ENCODE measurements at places on chromosomes 1 and 21. TPM values are rescaled to one million over a fixed set of nuclear protein-coding genes. Genes with fewer than 3 reads are reported as not detected.
A peak's percentile ranks its signal among the peaks of the same experiment; 100 is the strongest.

The IQCC gene
- polyA plus RNA-seq, result 0.68 TPM

GRCh38 chr1:206679738-206680211, 4.9 kb upstream of the MAPKAPK2 start:
- DNase-seq, result peak; percentile 42

The PLA2G2F gene
- polyA plus RNA-seq, result not detected

The LAMC2 gene
- polyA plus RNA-seq, result not detected

DNA sequence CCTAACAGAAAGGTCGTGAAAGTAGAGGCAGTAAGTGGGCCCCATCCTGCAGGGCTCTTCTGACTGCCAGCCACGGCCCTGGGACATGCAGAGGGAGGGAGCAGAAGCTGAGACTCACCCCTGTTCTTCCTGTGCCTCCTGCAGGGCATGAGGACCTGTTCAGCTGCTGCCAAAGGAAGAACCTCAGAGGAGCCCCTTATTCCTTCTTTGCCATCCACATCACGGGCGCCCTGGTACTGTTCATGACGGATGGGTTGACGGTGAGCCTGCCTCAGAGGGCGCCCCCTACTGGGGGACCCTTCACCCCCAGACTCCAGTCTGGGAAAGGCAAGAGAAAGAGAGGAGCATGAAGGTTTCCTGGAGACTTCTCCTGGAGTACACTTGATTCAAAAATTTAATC, 47.1 kb downstream of the ELK4 start:
- DNase-seq, result no peak

- DNase-seq, result no peak
Observed at GRCh38 chr1:61121631-61122030, 39.3 kb downstream of the NFIA start.

- DNase-seq, result peak; percentile 41
Observed at GRCh38 chr1:173867141-173867752, 542 bp downstream of the GAS5 start.

DNA sequence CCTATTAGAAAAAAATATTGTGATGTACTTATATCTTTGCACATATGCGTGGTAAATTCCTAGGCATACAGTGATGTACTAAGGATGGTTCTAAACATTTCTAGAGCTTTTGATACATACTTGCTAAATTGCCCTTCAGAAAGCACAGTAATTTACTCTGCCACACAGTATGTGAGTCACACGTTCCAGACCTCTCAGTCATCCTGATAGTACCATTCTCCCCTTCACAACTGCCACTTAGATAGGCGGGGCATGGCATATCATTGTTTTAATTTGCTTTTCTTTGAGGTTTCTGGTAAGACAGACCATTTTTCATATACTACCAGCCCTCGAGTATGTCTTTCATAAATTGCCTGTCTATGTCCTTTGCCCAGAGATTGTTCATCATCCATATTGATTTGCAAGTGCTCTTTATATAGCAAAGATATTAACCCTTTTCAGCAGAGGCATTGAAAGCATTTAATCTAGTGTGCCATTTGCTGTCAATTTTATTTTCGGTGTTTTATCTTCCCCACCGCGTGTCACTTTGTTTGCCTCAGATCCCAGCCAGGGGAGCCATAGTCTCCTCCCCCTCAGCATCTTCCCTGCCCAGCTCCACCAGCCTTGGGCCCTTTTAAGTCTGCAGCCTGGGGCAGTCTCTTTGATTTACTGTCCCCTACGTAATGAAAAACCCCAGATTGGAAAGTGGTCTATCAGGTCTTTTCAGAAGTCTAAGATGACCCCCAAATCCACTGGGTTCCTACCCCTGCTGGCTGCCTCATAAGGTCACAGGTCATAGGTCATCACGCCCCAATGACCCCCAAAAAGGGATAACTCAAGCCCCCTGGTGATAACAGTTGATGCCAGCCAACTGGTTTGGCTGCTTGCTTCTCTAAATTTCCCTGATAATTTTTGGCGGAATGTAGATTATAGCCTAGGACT, 11.8 kb upstream of the PAX7 start:
- no peak for DNase-seq

DNA sequence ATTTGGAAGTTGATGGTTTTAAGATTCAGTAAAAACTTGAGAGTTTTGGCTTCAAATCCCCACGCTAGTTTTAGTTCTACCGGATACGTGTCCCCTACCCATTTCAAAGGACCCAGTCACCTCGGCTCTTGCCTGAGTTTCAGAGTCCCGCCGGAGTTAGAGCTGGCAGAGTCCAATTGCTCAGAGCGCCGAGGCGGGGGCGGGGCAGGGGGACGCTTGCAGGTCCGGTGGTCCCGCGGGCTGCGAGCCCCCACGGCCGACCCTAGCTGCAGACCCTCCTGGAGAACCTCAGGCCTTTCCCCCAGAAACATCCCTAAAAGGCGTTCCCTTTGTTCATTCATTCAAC, 765 bp upstream of the VPS45 start:
- DNase-seq, result peak; percentile 6

The UBL4B gene
- polyA plus RNA-seq, result not detected

The ESPN gene
- 0.22 TPM for polyA plus RNA-seq

DNA sequence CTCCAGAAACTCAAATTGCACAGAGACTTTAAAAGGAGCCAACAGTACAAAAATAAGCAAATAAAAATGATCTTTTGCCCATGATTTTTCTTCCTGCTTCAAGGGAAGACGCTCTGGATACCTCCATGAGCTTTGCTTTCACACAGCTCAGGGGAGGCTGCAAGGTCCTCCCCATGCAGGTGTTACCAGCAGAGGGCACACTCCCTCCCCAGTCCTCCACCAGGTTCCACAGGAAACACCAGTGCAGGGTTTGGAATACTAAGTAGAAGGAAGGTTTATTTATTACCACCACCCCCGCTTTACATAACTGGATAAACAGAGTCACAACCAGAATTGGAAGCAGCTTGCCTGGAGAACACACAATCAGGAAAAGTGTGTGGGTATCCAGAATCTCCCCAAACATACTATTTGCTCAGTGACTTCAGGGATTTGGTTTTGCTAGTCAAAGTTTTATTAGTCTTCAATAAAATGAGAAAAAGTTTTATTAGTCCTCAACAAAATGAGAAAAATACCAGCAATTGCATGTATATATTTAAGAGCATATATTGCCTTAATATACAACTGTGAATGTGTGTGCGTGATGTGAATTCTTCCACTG, 37.3 kb downstream of the HSD3B1 start:
- DNase-seq, result peak; percentile 4

GRCh38 chr1:58887059-58887458, 103.2 kb upstream of the JUN start:
- DNase-seq, result no peak

DNA sequence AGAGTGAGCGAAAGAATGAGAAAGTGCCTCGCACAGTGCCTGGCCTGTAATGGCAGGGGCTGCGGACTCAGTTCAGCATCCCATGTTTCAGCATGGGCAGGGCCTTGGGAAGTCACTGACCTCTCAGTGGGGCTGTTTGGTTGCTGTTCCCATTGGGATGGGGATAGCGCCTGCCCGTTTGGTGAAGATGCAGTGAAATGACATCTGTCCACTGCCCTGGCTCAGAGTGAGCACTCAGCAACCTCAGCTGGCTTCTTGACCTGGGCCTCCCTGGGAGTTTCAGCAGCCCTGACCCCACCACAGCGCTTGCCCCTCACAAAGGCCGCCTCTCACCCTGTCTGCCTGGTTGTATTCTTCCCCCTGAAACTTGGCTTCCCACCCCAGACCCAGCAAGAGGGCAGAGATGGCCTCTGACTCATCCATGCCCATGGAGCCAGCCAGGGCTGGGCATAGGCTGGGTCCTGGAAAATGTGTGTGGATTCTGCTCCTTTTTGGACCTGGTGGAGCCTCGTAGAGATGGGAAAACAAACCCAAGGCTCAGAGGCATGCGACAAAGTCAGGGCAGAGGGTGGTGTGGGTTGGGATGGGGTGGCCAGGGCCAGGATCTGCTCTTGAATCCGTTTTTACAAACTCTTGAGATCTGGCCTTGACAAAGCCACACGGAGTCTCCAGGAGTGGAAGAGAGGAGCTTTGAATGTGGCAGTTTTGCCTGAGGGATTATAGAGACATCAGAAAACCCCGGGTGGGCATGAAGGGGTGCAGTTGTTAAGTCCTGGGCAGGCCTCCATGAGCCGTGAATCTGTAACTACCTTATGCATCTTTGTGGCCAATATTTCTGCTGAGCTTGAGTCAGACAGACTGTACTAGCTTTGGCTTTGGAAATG, 1.2 kb downstream of the XKR8 start:
- no peak for DNase-seq

DNA sequence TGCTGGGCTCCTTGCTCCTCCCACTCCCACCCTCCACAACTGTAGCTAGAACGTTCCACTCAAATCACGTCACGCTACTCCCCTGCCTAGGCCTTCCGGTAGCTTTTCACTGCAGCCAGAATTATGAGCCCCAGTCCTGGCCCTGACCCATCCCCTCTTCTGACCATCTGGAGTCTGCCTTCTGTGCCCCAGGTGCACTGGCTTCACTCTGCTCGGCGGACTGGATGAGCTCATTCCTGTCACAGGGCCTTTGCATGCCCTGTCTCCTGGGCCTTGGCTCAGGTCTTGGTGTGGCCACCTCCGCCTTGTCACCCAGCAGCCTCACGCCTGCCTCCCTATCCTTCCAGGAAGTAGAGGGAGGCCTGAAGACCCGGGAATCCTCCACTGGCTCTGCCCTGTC, 62.5 kb upstream of the ACTL8 start:
- no peak for DNase-seq

GRCh38 chr1:199646761-199647160, 380.7 kb upstream of the NR5A2 start:
- no peak for DNase-seq

The C8A gene
- polyA plus RNA-seq, result not detected

GRCh38 chr1:68528243-68528642, 31.4 kb upstream of the DEPDC1 start:
- no peak for DNase-seq

DNA sequence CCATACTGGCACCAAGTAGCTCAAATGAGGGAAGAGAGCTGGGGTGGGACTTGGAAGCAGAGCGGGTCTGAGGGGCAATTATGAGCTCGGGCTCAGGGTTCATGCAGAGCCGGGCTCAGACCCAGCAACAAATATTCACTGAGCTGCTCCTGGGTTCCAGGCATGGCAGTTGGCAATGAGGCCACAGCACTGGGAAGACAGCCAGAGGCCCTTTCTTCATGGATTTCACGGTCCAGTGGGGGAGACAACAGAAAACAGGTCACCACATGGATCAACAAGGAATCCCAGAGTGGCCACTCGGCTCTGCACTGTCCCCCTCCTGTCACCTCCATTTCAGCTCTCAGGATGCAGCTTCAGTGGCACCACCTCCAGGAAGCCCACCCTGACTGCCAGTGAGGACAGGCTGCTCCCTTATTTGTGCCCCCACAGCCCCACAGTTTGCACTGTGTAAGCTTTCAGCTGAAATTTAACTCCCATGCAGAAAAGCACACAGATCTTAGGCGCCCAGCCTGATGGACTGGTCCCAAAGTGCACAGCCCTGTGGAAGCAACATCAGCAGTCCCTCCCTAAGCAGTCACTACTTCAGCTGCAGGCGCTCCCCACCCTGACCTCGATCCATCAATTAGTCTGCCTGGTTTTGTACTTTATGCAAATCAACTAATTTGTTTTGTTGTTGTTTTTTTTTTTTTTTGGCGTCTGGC, 22.4 kb downstream of the ARHGEF19 start:
- DNase-seq, result no peak

GRCh38 chr1:92907949-92908684, 53.1 kb downstream of the DIPK1A start:
- no peak for DNase-seq

- no peak for DNase-seq
Observed at GRCh38 chr1:19557609-19558051, 72.3 kb upstream of the CAPZB start.

- DNase-seq, result no peak
Observed at GRCh38 chr21:28508126-28508525, 484.6 kb downstream of the LTN1 start.

The USH2A gene
- not detected for polyA plus RNA-seq

GRCh38 chr1:170215072-170215885, 69.5 kb downstream of the NTMT2 start:
- no peak for DNase-seq

The RIPPLY3 gene
- not detected for polyA plus RNA-seq

DNA sequence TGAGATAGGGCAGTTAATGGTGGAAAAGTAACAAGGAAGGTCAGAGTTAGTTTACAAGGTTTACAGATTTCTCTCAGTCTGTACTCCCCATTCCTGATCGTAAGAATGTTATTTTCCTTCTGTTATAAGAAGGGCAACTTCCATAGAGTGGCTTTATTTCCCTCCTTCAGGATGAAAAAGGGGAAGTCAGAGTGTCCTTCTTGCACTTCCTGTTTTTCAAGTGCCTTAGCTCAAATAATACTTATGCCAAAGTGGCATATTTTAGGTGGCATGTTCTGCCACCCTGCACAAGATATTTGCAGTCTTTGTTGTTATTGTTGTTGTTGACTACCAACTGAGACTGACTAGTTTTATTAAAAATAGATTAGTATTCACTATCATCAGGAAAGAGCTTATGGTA, 730.7 kb upstream of the ADGRL4 start:
- no peak for DNase-seq

The TTC24 gene
- 0.65 TPM for polyA plus RNA-seq

- DNase-seq, result no peak
Observed at GRCh38 chr1:178493301-178493741, 3.4 kb downstream of the CLEC20A start.

- DNase-seq, result no peak
Observed at GRCh38 chr21:28069450-28069923, 923.2 kb downstream of the LTN1 start.

- DNase-seq, result no peak
Observed at GRCh38 chr1:94382201-94382600, 36.0 kb upstream of the ABCD3 start.

DNA sequence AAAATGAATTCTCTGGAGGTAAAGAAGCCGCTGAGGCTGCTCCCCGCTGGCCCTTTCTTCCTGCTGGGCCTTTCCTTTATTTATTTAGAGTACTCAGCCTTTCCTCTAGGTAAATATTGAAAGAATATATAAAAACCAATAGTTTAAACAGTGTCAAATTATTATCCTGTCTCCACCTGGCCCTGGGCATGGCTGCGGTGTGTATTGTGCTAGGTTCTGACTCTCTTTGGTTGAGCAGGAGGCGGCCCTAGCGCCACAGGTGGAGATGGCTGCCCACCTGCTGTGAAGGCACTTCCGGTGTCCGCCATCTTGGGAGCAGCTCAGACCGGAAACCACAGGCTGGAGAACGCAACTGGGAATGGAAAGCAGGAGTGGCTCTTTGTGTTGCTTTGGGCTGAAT, 29.0 kb upstream of the CLDN14 start:
- no peak for DNase-seq

- no peak for DNase-seq
Observed at GRCh38 chr1:156826630-156827029, 10.0 kb upstream of the SH2D2A start.

DNA sequence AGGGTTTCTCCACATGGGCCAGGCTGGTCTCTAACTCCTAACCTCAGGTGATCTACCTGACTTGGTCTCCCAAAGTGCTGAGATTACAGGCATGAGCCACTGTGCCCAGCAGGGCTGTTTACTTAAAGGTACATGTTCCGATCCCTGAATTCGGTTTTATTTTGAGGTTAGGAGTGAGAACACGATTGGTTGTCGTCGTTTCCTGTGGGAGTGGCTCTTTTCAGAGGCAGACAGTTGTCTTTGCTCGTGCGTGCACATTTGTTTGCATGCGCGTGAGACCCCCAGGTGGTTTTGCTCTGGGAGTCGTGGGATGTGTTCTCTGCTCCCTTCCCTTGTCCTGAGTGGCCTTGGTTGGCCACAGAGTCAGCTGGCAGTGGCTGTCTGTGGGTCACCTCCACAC, 60.2 kb downstream of the SKI start:
- no peak for DNase-seq
